Stimulated activated CD4-positive, alpha-beta T cell treated with anti-CD3 and anti-CD28 coated beads, Interleukin-12 subunit alpha, Interleukin-12 subunit beta, amount 100 ng/mL, for 24 hours (primary cell): ENCODE measurements at places on chromosomes 6 and 20.

- DNase-seq = no peak
These were observed 259.7 kb downstream of the RFPL4B start for GRCh38 chr6:112606656-112607435.

DNA sequence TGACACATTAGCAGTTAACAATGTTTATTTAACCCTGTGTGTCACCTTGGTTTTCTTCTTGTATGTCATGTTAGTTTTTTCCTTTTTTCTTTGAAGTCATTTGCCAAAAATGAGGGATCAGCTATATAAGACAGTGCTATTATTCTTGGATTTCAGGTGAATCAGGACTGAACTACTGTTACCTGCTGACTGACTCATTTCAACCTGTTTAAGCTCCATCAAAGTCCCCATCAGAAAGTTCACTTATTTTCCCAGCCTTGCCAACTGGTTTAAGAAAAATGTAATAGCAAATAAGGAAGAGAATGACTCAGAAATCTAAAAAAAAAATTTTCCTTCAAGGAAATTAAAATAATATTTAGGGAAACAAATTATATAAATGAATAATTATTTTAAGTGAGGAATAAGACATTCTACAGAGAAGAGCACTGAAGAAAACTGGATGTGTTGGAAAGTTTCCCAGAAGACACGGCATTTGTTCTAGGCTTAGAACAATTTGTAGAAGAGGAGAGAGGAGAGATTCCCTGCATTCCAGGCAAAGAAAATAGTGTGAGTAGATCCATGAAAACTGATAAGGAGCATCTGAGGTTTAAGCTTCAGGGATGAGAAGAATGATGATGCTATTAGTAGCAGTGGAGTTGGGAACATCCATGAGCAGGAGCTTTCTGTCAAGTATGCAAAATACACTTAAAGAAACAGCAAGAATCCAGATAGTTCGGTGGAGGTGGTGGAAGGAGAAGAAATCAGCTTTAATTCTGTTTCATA lies 84.9 kb upstream of the SIM1 start:
- DNase-seq = no peak

DNA sequence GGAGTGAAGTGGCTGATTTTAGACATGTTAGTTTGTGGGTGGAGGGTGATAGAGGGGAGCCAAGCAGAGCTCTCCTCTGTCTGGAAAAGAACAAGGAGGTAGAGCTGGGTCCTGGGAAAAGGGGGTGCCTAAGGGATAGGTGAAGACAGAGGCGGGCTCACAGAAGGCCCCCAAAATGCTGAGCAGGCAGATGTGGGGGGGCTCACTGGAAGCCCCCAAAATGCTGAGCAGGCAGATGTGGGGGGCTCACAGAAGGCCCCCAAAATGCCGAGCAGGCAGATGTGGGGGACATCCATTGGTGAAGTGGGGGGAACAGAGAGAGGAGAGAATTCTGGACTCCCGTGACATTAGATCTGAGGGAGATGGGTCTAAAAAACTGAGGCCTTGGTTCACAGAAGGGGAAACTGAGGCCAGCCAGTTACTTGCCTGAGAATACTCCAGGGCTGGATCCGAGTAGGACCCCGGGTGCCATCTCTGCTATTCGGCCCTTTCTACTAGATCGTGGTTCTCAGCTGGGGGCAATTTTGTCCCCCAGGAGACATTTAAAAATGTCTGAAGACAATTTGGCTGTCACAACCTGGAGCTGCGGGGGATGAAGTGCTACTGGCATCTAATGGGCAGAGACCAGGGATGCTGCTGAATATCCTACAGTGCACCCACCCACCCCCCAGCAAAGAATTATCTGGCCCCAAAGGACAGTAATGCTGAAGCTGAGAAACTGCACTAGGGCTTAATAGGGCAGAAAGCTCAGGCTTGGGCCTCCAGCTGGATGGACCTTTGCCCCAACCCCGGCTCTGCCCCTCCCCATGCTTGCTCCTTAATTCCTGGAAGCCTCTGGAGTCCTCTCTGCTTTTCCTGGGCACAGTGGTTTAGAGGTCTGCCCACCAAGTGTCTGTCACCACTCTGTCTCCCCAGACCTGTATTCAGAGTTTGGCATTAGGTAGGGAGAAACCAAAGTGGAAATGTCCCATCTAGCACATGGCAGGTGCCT lies 2.1 kb downstream of the LPIN3 start:
- DNase-seq = no peak

- no peak for DNase-seq
These were observed 127.5 kb downstream of the CEP57L1 start for GRCh38 chr6:109222848-109223247.

DNA sequence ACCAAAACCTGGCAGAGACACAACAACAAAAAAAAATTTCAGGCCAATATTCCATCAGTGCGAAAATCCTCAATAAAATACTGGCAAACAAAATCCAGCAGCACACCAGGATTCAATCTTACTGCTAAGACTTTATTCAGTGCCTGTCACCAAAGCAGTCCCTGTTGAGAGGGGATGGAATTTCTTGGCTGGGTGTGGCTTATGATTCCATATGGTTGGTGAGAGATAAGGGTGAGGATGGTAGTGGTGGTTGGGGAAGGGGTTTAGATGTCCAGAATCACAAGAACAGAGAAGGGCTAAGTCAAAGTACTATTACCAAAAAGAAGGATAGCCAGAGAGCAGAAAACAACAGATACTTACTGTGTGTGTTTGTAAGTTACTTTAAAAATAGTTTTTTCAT lies 152.8 kb upstream of the SLC35B3 start:
- no peak for DNase-seq

GRCh38 chr20:40339661-40340449 lies 349.2 kb downstream of the MAFB start:
- DNase-seq = no peak

DNA sequence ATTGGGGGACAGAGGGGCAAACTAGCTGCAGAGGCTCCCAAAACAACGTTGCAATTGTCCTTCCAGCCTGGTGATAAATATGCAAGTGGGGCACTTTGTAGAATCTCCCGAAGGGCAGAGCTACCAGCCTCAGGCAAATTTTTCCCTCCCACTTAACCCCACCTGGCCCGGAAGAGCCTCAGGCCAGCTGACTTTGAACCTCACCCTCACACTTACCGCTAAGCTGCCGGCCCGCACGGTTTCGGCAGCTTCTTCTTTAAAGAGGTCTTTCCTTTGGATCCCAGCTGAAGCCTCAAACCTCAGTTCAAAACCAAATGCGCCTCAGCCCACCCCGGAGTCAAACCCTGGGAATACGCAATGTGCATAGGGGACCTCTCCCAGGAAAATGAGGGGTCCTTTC lies 2.5 kb downstream of the OVOL2 start:
- no peak for DNase-seq

DNA sequence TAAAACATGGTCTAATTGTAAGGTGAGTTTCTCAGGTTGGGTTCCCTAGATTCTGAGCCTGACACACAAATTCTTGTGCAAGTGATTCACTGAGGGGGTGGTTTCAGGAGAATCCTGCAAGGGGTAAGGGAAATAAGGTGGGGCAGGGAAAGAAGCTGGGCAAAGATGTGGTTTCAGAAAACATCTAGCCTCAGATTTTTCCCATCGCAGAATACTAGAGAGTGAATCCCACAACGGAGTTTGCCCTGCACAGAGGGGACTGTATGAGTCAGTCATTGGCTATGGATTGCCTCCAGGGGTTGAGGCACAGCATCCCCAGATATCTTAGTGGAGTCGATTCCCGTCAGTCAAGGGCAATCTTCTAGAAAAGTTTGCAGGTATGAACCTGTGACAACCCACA lies 65.2 kb downstream of the PRL start:
- no peak for DNase-seq

DNA sequence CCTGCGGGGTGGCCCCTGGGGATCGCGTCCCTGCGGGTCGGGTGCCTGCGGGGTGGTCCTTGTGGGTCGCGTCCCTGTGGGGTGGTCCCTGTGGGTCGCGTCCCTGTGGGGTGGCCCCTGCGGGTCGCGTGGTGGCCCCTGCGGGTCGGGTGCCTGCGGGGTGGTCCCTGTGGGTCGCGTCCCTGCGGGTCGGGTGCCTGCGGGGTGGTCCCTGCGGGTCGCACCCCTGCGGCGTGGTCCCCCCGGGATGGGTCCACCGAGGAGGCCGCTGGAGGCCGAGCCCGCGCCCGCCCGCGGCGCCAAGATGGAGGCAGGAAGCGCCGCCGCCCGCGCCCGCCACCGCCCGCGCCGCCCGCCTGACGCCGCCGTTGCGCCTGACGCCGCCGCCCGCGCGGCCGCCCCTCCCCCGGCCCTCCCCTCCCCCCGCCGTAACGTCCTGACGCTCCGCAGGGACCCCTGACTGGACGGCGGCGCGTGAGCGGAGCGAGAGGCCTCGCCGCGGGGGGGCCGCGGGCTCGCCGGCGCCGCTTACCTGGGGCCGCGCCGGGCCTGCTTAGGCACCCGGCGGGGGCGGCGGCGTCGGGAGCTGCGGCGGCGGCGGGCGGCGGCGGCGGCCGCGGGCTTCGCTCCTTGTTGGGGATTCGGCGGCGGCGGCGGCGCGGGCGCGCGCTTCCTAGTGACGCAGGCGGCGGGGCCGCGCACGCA lies at the start of gene GMEB2:
GMEB2 (minus strand) TSS at position 678 of the 705 bp plus-strand sequence. CDS start 7,704 bp downstream, outside the sequence.
- no peak for DNase-seq

GRCh38 chr20:54668271-54669039 lies 193.1 kb downstream of the DOK5 start:
- DNase-seq = peak; percentile 8

GRCh38 chr6:79201983-79202382 lies 32.5 kb downstream of the HMGN3 start:
- DNase-seq = no peak

- DNase-seq = no peak
These were observed 55.1 kb downstream of the STAU1 start for GRCh38 chr20:49132995-49133478.

DNA sequence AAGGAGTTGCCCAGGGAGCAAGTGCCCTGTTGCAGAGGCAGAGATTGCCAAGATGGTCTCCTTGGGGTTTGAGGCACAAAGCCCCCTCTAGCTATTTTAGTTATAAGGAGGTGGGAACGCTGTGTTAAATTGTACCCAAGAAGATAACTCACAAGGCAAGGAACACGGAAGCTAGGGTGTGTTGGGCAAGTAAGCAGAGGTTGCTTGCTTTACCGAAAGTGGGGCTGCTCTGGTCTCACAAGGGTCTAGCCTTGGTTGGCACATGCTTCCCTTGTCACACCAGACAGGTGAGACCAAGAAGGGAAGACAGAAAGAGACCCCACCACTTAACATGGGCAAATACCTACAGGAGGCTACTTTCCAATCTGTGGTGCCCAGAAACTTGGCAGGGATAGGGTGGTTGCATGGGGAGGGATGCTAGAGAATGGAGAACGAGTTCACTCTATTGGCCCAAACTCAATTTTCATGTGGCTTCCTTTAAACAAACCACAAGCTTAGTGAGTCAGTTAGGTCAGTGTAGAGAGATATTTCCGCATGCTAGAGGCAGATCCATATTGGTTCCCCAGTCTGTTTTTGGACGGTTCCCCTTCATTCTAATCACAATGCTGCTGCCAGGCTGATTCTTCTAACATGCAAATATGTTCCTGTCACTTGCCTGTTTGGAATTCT lies 42.4 kb downstream of the PLAGL1 start:
- DNase-seq = no peak

DNA sequence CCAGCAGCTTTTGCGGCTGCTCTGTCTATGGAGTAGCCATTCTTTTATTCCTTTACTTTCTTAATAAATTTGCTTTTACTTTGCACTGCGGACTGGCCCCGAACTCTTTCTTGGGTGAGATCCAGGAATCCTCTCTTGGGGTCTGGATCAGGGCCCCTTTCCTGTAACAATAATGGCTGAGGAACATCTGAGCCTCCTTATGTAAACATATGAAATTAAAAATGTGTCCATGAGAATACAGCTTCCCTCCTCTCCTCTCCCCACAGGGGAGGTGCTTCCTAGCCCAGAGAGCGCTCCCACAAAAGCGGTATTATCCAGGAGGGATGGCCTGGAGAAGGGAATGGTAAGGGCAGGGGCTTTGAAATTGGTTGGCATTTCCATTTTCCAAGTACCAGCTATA lies 81.1 kb downstream of the PSMG4 start:
- DNase-seq = no peak

- no peak for DNase-seq
These were observed 38.6 kb upstream of the SENP6 start for GRCh38 chr6:75563032-75563431.

GRCh38 chr6:114304304-114304887 lies 38.4 kb downstream of the HS3ST5 start:
- no peak for DNase-seq

GRCh38 chr6:76914737-76915136 lies 548.6 kb downstream of the HTR1B start:
- no peak for DNase-seq

DNA sequence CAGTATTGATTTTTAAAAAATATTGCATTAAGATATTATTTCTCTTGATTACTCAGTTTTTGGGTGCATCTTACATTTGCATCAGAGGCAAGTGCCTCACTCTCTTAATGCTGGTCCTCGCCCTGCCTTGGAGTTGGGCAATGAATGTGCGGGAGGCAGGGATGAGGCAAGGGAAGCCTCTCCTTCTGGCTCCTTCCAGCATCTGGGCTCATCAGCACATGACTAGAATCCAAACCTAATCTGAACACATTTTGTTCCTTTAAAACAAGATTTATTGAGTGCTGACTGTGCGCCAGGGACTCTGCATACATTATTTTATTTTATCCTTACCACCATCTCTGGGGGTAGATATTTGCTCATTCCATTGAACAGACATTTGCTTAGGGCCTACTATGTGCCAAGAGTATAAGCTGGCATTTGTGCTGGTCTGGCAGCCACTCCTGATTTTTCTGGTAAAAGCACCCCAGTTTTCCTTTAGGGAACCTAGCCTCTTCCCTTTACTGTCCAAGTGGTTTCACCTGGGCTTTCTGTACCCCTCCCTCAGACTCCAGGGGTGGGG lies 71.9 kb upstream of the ZNFX1 start:
- DNase-seq = no peak

- no peak for DNase-seq
These were observed 22.4 kb downstream of the OR2B2 start for GRCh38 chr6:27889628-27890444.

- DNase-seq = no peak
These were observed 116.1 kb upstream of the TIAM2 start for GRCh38 chr6:154878871-154879491.

DNA sequence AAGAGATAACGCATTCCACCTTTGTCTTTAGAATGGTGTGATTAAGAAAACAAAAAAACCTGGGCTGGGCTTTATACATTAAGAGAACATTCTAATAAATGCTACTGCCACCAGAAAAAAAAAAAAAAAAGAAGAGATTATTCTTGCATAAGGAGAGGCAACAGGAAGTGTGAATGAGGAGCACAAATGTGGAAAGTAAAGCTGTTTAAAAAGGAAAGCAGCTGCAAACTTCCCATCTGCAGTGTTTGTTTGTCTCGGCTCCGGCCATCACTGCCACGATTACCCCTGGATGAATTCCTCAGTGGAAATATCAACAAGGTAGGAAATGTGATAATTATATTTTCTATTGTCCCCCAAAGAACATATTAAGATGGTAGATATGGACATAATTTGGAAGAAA lies 223.9 kb downstream of the PHF3 start:
- DNase-seq = no peak

DNA sequence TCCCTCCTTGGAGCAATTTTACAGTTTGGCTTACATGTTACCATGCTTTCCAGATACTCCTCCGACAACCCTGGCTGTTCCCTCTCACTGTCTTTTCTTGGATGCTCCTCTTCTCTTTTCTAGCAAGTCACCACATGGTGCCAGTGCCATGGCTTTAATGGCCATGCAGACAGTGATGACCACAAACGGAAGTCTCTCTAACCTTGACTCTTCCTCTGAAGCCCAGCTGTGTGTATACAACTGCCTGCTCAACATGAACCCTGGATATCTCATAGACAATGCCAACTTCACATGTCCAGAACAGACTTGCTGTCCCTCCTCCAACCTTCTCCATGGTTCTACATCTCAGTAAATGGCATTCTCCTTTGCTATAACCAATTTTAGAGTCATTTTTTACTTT lies 49.8 kb upstream of the NEDD9 start:
- no peak for DNase-seq

GRCh38 chr20:41174373-41174772 lies 37.0 kb downstream of the PLCG1 start:
- no peak for DNase-seq
